ENCODE measurements at places on chromosomes 7 and 10. TPM values are rescaled to one million over a fixed set of nuclear protein-coding genes. Genes with fewer than 3 reads are reported as not detected.

Gene NODAL
- total RNA-seq = not detected

Gene TRIM50
- not detected for total RNA-seq

Gene DPYSL4
- total RNA-seq = 32.5 TPM

Gene PIK3CG
- 28.1 TPM for total RNA-seq

Gene PRLHR
- not detected for total RNA-seq

Gene COX15
- 41.1 TPM for total RNA-seq

Gene TUBAL3
- total RNA-seq = 0.14 TPM

Gene NPC1L1
- not detected for total RNA-seq

Gene SPDYE2B
- not detected for total RNA-seq

Gene ACTR3C
- 7.9 TPM for total RNA-seq

Gene NUTM2E
- total RNA-seq = 0.19 TPM

Gene SH2D4B
- 0.23 TPM for total RNA-seq

Gene PBLD
- total RNA-seq = 1.6 TPM

Gene ZNF425
- total RNA-seq = 0.44 TPM

Gene TUBGCP2
- total RNA-seq = 70.6 TPM

Gene VTI1A
- 38.4 TPM for total RNA-seq

Gene FFAR4
- total RNA-seq = not detected

Gene OR2A12
- total RNA-seq = not detected

Gene ELMO1
- 121 TPM for total RNA-seq

Gene SSBP1
- 266 TPM for total RNA-seq

Gene HOXA2
- total RNA-seq = not detected

Gene SSC4D
- 0.77 TPM for total RNA-seq

Gene TRPV5
- not detected for total RNA-seq

Gene TMEM196
- not detected for total RNA-seq

Gene KIAA1549
- 0.77 TPM for total RNA-seq

Gene CACNB2
- total RNA-seq = not detected

Gene SVIL
- total RNA-seq = 10.1 TPM

Gene STRIP2
- total RNA-seq = 86.6 TPM

Gene NKX1-2
- total RNA-seq = not detected

Gene TMEM273
- total RNA-seq = 36.4 TPM

Gene DMBT1
- total RNA-seq = not detected

Gene PDLIM1
- total RNA-seq = 3.2 TPM

Gene GHRHR
- total RNA-seq = not detected

Gene GPER1
- total RNA-seq = not detected

Gene TMEM229A
- not detected for total RNA-seq

Gene ARMC3
- total RNA-seq = not detected

Gene ATAD1
- total RNA-seq = 54.1 TPM

Gene UPK3BL1
- total RNA-seq = 23.0 TPM

Gene ACSM6
- total RNA-seq = not detected

Gene ACBD7
- total RNA-seq = 1.3 TPM

Gene PNLIPRP2
- total RNA-seq = not detected

Gene INA
- 0.92 TPM for total RNA-seq

Gene UNCX
- total RNA-seq = not detected

Gene AKR1C4
- not detected for total RNA-seq

Gene LZTS2
- total RNA-seq = 22.7 TPM

Gene CYP17A1
- not detected for total RNA-seq

Gene MAT1A
- not detected for total RNA-seq

Gene ITGB8
- not detected for total RNA-seq

Gene C10orf95
- 0.33 TPM for total RNA-seq

Gene TMEM225B
- 0.61 TPM for total RNA-seq

Gene LSM5
- total RNA-seq = 92.9 TPM

Gene CARD11
- 96.2 TPM for total RNA-seq

Gene VAX1
- not detected for total RNA-seq

Gene POLR2J3
- total RNA-seq = 50.9 TPM

Gene GIMAP5
- total RNA-seq = 44.4 TPM

Gene IFIT1
- 1.0 TPM for total RNA-seq

Gene AGBL3
- total RNA-seq = 2.0 TPM

Gene ANKRD61
- 0.58 TPM for total RNA-seq

Measured in activated CD4-positive, alpha-beta T cell treated with anti-CD3 and anti-CD28 coated beads, Interleukin-2, amount 10 ng/mL, durations not matched to agents 24 days and 14 days (primary cell).